Epithelial cell of proximal tubule (primary cell): ENCODE measurements at places on chromosomes 3 and 15. TPM values are rescaled to one million over a fixed set of nuclear protein-coding genes. Genes with fewer than 3 reads are reported as not detected.
A peak's percentile ranks its signal among the peaks of the same experiment; 100 is the strongest.

- peak; percentile 25 for DNase-seq
Measured at GRCh38 chr3:175255698-175256097, 396.6 kb downstream of the NAALADL2 start.

- no peak for DNase-seq
Measured at GRCh38 chr3:24661175-24661584, 166.5 kb upstream of the THRB start.

DNA sequence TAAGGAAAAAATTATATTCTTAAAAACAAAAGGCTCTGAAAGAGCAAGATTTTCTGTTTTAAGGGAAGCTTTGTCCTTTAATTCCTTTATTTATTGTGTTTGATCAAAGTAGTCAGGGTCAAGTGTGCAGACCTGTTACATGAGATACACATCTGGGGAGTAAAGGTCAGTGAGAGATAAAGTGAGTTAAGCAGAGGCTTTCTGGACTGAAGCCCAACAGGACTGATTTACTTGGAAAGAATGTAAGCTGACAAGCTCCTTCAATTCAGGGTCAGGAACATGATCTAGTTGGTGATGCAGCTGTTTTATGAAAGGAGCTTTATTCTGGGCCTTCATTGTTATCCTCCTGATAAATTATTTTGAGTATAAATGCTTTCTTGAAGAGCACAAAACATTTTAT is 20.7 kb upstream of the OTOL1 start:
- DNase-seq: peak; percentile 18

GRCh38 chr3:29741231-29741630 is 460.4 kb downstream of the RBMS3 start:
- no peak for DNase-seq

DNA sequence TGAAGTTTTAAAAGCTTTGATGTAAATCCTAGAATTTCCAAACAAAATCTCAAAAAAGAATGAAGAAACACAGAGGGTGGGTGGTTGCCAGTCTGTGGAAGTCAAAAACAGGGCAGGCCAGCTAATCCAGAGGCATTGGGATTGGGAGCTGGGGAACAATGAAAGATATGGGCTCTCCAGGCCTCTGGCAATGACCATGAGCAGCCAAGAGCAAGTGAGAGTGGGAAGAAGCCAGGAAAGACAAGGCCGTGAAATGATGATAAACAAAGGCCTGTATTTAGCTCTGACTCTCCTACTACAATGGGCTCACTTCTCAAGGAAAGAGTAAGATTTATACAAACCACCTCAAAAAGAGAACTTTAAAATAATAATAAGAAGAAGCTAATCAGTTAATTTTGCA is 248.5 kb downstream of the ZMAT3 start:
- no peak for DNase-seq

- no peak for DNase-seq
Measured at GRCh38 chr15:42285034-42285433, 11.8 kb upstream of the TMEM87A start.

GRCh38 chr3:94028093-94028837 is at the start of gene STX19:
Gene STX19 (minus strand): TSS chr3:94028597. CDS start chr3:94015269, 13,328 bp downstream.
- no peak for DNase-seq

- DNase-seq: no peak
Measured at GRCh38 chr3:56930706-56931105, 129.0 kb upstream of the ARHGEF3 start.

DNA sequence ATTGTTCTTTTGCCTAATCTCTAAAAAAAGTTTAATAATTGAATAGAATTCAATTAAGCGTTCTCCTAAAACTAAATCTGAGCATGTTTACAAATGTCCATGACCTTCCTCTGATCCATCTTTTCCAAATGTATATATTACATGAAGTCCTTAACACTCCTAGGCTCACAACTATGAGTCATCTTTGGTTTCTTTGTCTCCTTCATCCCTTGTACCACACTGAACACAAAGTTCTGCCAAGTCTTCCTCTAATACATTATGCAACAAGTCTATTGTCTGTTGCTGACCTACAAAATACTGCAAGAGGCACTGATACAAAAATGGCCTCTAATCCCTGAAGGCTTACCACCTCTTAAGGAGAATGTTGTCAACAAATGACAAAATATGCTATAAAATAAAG is 550.2 kb downstream of the PYDC2 start:
- DNase-seq: no peak

GRCh38 chr15:77187751-77188464 is 117.0 kb upstream of the TSPAN3 start:
- DNase-seq: no peak

DNA sequence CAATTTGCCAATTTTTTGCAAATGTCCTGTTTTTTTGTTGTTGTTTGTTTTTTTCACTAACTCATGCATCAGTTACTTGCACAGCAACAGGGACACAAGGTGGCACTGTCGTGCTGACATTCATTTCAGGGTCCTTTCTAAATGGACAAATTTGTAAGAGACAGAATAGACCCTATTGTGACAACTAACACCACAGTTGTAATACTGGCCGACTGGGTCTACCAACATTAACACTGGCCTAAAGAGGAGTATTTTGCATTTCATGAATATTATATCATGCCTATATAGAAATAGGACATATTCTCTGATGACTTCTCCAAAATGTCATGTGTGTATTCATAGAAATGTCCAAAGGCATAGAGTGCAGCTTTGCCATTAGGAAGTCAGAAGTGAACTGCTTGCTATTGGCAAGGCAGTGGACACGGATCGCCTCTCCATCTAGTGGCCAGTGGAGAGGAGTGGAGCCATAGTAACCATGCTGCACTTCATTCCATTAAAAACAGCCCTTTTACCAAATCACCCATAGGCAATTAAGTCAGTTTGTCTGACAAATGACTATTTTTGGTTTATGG is 54.8 kb downstream of the ZBTB20 start:
- no peak for DNase-seq

DNA sequence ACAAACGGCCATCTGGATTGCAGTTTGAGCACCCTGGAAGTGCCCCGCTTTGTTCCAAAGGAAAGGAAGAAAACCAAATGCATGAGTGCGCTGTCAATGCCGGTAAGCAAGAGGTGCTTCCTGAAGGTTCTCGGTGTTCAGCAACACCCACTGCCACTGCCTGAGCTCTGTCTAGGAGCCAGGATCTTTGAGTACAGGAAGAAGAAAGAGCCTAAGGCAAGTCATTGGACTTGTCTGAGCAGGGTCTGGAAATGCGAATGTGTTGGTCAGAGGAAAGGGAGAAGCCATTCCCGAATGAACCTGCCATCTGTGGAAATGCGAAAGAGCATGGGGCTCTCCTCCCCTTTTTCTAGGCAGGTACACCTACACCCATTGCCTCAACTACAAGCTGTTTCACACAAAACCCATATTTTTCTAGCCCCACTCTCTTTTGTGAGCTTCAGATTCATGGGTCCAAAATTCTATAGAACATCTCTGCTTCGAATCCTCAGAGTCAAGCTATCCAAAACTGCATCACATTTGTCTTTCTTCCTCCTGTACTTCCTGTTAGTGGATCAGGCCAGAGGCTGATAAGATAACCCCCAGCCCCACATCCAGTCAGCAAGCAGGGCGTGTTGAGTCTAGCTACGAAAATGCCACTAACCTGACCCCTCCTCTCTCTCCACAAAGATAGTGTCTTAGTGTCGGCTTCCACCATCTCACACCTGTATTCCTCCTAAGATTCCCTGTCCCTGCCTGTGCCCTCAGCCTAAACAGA is 55.6 kb upstream of the C15orf61 start:
- DNase-seq: no peak

- no peak for DNase-seq
Measured at GRCh38 chr15:61811952-61812351, 248.3 kb downstream of the VPS13C start.

DNA sequence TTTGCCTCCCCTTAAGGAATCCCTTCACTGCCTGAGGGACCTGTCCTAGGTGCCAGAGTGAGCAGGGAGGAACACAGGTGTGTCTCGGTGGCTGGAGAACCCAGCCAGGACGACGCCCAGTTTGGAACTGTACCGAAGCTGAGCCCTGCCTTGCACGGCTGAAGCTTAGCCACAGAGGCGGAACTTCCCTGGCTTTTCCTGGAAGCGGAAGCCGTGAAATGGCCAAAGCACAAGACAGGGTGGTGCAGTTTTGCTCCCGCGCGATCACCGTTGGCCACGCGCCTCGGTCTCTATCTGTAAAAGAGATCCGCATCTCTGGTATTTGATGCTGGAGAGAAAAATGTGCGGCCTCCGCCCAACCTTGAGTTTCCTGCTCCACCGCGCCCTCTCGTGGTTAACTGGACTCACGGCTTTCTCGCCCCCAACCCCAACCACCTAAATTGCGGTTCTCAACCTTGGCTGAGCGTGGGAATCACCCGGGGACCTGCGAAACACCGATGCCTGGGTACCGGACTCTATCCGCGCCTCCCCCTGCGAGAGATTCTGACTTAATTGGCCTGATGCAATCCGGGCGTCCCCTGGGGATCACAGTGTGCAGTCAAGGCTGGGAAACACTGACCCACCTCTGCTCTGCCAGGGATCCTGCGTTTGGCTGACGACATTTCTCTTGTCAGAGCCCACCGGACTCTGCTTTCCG is 70.7 kb upstream of the ABHD2 start:
- no peak for DNase-seq

- DNase-seq: peak; percentile 84
Measured at GRCh38 chr15:31098491-31098917, 3.0 kb downstream of the TRPM1 start.

DNA sequence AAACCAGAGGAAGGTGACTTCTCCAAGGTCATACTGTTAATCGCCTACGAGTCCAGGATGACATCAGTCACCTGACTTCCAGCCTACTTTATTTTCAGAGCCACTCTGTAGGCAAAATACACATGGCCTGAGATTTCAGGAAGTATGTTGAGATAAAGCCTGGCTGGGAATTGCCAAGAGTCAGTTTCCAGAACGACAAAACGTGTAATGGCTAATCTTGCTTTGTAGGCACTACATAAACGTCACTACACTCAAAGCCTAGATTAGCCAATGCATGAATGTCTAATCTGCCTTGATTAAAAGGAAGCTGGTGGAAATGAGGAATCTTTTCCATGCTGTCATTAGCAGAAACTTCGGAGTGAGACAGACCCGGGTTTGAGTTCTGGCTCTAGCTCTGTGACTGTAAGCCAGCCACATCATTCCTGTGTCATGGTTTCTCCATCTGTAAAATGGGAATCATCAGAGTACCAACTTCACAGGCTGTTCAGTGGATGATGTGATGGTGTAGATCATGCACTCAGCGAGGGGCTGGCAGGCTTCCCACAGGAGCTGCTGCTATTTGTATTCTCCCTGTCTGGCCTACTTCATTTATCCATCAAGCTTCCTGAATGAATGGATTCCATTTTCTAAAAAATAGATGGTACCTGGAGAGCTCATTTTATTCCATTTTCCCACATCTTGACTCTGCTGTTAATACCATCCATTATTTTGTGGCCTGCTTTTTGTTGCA is 241.9 kb downstream of the XXYLT1 start:
- DNase-seq: no peak

DNA sequence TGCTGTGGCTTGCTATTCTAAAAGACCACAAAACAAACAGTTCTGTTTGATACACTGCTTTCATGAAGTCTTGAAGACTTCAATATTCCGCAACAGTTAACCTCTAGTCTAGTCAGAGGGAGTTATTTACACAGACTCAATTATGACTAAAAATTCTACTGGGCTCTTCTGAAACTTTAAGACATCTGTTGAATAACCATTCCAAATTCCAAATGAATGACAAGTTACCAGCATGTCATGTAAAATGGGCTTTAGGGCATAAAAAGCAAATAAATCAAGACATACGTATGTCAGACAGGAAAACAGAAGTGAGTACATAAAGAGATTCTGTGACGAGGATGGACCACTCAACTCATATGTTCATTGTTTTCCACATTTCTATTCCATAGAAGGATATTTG is 93.9 kb downstream of the PLOD2 start:
- DNase-seq: no peak

GRCh38 chr3:99482191-99482590 is 156.2 kb upstream of the COL8A1 start:
- no peak for DNase-seq

DNA sequence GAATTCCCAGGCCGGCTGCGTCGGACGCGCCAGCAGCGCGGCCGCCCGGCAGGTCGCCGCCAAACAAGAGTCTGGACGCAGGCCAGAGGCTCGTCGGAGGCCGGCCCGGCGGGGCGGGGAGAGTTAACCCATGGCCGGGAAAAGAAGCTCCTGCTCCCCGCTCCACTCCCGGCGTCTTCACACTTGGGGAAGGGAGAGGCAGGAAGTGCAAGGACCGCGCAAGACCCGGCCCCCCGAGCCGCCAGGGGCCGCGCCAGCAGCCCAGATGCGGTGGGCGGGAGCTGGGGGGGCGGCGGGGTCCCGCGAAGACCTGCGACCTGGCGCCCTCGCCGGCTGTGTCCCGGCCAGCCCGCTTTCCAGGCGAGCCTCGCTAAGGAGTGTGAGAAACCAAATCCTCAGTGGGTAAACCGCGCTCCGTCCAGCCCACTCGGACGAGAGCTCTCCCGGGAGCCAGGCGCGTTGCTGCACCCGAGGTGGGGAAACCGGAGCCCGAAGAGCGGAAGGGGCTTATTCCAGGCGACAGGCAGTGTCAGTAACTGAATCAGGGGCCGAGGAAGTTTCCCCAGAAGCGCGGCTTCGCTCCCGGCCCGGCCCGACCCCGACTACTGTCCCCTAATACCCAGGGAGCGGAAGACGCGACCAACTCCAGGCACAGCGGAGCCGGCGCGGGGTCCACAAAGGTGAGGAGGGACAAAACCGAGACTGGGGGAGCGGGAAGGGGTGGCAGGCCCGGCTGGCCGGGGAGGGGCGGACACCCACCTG is 721 bp downstream of the ADAMTS7 start:
- DNase-seq: no peak

DNA sequence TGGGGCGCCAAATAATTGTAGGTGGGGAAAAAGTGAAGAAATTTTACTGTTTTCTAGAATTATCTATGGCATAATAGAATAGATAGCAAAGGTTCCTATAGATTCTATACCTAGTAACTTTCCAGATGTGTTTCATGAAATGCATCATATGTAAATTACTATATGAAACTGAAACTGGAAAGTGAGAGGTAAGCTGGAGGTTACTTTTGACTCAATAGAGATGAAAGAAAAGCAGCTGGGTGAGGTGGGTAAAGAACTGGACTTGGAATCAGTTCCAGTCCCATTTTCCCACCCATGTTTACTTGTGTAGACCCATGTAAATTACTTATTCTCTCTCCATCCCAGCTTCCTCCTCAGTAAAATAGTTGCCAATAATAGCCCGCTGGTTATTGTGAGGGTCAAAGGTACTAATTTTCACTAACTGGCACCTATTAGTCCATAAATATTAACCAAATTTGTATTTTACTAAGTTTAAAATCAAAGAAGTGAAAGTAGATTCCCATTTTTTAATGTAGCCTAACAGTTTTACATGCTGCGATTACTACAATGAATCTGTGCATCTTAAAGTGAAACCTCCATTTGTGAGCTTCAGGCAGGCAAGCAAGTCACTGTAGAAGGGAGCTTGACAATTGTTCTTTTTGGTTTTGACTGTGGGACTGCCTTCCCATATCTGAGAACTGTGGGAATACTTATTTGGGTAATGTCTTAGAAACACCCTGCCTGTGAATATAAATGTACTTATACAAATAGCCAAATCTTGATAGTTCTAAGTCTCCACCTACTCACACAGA is 312.1 kb downstream of the SLC9A9 start:
- DNase-seq: no peak

The GHSR gene
- total RNA-seq: not detected in 2 replicates

The IMPG2 gene
- under 0.01 TPM in 2 replicates for total RNA-seq

The IGF2BP2 gene
- total RNA-seq: 57.6 and 99.8 TPM in 2 replicates

The C3orf18 gene
- total RNA-seq: 4.3 and 8.9 TPM in 2 replicates

The CTXN2 gene
- total RNA-seq: not detected in 2 replicates

The GOLGA8R gene
- total RNA-seq: 0.22 TPM in 1 of 2 replicates, not detected in the other

The TUSC7 gene
- total RNA-seq: not detected in 2 replicates

The TRMT10C gene
- 33.3 and 39.4 TPM in 2 replicates for total RNA-seq

The ACTC1 gene
- total RNA-seq: not detected in 2 replicates

The CYP8B1 gene
- total RNA-seq: not detected in 2 replicates

The TMCO5A gene
- total RNA-seq: not detected in 2 replicates

The CISH gene
- 1.8 and 3.8 TPM in 2 replicates for total RNA-seq
